ENCODE measurements at places on chromosomes 6 and 20.

GRCh38 chr6:41427642-41428335 lies 92.4 kb downstream of the NCR2 start:
- no peak for DNase-seq

DNA sequence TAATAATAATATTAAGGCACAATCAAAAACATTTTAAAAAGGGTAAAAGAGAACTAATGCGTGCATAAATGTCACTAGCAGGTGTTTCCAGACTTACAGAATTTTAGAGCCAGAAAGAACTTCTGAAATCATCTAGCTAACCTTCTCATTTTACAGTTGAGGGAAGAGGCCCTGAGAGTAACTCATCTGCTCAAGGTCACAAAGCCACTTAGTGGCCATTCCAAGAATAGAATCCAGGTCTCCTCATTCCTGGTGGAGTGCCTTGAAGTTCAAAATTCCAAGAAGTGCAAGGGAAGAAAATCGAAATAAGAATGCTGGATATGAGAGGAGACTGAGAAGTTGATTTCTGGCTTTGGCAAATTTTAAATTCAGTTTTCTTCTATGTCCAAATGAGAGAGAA lies 3.2 kb upstream of the KIAA0408 start:
- no peak for DNase-seq

DNA sequence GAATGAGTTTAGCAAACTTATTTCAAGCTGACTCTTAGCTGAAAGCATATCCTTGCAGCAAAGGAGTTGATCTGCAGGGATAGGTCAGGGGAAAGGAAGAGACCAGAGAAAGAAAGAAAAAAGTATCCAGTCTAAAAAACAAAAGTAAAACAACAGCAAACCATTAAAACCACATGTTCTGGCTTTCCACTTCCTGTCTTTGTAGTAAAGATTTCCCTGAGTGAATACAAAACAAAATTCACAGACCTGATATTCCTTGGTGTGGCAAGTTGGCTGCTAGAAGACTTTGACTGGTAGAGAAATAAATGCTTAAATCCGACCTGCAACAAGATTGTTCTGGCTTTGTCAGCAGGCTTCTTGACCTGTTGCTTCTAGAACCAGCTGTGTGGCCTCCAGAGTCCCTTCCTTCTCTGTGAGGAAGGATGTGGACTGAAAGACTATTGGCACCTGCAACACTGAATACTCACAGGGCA lies 23.4 kb upstream of the MCM3 start:
- DNase-seq = no peak

GRCh38 chr6:117469356-117469755 lies 13.1 kb upstream of the DCBLD1 start:
- DNase-seq = no peak

- no peak for DNase-seq
Measured at GRCh38 chr6:44855562-44856411, 468.3 kb downstream of the CDC5L start.

DNA sequence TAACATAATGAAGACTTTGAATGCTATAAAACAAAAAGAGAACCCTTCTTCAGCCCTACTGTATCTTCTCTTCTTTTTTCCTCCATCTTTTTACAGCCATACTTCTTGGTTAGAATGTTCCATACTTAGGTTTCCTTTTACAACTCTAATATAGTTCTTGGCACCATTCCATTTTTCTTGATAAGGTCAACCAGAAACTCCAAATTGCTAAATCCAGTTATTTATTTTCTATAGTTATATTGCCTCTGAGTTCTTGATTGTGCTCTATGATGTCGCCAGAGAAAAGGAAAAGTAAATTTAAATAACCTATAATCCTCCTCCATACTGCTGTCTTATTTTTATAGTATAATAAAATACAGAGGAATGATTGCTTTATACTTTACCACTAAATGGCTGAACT lies 26.7 kb upstream of the COL10A1 start:
- no peak for DNase-seq

GRCh38 chr6:36724514-36725390 lies 27.1 kb downstream of the RAB44 start:
- DNase-seq = no peak

DNA sequence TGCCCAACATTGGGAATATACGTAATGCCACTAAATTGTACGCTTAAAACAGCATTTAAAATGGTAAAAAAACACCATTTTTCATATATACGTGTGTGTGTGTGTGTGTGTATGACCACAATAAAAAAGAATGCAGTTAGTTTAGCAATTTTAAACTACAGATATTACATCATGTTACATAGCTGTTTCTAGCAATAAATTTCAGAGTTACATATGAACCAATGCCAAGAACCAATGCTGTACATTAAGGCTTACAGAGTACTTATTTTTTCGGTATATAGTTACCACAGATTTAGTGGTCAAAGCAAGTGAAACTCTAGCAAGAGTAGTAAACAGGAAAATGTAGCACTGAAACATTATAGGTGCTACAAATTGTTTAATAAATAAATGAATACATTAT lies 119.3 kb downstream of the PDE10A start:
- DNase-seq = no peak

DNA sequence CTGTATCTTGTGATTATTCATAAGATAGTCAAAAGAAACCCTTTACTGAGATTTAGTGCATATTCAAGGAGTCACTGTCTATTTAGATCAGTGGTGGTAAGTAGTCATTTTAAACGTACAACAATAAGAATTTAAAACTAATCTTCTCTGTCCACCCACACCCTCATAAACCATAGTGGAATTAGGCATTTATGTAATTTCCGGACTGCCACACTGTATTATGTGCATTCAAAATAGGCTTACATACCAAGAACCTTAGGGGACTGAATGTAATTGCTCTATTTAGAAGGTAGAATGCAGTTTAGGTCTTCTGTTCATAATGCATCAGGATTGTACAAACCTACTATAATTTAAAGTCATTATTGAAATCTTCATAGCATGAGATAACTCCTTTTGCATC lies 685.4 kb downstream of the TENT5A start:
- DNase-seq = no peak

DNA sequence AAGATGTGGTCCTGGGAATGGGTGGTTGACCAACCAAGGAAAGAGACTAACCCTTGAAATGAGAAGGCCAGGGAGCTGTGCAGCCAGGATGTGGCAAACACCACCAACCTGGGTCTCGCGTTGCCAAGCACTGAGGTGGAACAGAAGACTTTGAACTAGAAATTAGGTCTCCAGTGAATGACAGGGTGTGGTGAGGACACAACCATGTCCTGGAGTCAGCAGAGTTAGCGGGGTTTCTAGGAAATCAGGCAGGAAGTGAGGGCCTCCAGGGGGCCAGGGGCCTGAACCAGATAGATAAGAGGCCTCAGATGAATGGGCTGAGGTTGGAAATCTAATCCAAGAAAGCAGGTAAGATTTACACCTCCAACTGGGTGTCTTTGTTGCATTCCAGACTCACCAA lies 353.3 kb upstream of the ARID1B start:
- DNase-seq = no peak

DNA sequence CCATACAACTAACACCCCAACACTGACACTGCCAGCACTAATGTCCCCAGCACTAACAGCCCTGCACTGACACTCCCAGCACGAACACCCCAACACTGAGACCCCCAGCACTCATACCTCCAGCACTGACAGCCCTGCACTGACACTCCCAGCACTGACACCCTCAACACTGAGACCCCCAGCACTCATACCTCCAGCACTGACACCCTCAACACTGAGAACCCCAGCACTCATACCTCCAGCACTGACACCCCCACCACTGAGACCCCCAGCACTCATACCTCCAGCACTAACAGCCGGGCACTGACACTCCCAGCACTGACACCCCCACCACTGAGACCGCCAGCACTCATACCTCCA lies 57.2 kb downstream of the ERMARD start:
- DNase-seq = no peak

DNA sequence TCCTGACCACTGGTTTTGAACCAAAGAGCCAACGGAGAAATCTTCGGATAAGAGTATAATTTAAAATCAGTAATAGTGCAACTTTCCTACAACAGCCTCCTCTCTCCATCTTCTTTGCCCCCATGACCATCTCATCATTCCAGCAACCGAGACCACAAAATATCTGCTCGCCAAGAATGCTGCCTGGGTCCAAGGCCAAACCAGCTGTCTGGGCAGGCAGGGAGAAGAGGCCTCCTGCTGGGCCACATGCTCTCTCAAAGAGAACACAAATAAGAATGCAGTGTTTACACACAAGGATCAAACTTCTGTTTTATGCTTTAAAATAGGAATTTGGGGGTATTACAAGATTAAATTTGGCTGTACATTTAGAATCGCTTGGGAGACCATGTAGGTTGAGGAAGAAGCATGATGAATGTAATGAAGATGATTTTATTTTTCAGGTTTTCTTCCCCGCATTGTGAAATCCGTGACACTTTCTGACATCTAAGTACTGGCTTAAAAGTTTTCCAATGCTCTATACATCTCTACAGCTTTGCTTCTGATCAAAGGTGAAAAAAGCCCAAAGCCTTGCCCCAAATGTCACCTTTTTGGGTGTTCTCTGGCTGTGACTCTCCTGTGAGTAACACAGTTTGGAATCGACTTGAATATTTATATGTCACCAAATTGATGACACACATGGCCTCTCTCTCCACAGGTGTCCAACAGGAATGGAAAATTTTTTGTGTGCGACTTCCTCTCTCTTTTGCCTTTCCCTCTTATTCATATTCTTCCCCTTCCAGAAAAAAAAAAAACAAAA lies 79.4 kb upstream of the PROKR2 start:
- no peak for DNase-seq

DNA sequence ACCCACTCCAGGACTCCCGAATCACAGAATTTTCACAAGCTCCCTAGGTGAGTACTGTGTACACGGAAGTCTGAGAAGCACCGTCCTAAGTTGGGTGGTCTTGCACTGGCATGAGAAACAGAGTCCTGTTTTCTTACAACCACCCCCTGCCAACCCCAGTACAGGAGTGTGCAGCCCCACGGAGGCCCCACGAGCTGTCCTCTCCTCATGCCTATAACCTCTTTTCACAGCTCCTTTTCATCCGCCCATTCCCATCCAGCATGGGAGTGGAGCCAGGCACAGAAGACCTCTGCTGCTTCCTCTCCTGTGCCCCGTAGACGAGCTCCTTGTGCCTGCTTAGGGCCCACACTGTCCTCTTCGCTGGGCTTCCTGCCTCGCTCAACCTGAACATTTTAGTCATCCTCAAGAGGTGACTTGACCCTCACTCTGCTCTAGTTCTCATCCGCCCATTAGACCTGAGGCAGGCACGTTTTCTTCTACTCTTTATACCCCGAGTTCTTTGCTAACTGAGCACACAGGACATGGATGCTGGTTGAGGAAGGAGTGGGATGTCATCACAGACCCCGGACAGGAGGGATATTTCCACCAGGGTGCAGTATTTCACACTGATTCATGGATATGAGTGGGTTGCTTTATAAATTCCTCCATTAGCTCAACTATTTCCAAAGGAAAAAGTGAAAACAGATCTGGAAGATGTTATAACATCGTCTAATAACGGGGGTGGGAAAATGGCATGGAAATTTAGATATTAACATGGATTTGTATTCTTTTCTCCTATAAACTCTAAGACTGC lies 160.5 kb downstream of the TTLL2 start:
- no peak for DNase-seq

GRCh38 chr6:2651536-2651935 lies 99.2 kb downstream of the MYLK4 start:
- DNase-seq = no peak

DNA sequence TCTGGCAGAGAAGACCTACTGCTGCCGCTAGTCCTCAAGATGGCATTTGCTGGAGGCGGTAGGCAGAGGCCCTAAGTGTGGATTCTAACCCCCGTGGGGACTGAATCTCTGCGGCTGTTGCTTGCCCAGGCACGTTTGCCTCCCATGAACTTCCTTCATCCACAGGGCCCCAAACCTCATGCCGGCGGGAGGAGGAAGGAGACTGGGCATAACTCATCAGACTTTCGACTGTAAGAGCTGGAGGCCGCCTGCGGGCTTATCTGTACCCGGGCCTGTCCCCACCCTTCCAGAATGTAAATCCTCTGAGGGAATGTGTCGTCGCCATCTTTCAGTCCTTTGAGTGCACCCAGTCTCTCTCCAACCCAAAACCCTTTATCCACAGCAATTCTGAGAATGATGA lies 990 bp downstream of the ZFP57 start:
- DNase-seq = no peak

- DNase-seq = no peak
Measured at GRCh38 chr6:15322781-15323536, 77.1 kb downstream of the JARID2 start.

DNA sequence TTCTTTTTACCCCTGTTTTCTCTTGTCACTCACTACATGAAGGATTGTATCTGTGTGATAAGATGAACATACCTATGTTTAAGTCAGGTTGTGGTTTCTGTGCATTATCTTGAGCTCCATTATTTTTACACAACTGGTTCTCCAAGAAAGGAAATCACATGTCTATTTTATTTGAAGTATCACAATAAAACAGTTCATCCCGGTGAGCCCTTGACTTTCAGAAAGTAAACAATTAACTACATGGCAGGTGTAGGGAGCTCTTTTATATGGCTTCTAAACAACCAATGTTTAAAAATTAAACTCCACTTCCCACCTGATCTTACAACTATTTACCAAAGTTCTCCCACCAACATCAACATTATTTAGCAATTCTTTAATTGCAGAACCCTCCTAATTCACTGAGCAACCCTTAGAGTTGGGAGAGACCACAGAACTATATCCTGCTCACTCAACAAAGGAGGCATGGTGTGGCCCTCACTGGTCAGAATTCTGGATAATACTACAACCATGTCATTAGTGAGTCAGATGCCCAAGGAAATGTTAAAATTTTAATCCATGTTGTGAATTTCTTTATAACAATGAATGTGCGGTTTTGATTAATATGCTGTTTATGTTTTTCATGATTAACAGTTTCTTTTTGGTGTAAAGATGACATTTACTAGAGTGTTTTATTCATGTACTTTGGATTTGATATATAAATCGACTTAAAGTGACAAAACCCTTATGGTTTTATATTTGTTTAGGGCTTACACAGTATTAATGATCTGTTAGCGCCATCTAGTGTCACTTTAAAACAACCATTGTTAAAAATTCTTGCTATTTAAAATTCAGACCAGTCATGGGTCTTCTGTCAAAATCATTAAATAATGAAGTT lies 50.0 kb upstream of the SCGN start:
- no peak for DNase-seq

DNA sequence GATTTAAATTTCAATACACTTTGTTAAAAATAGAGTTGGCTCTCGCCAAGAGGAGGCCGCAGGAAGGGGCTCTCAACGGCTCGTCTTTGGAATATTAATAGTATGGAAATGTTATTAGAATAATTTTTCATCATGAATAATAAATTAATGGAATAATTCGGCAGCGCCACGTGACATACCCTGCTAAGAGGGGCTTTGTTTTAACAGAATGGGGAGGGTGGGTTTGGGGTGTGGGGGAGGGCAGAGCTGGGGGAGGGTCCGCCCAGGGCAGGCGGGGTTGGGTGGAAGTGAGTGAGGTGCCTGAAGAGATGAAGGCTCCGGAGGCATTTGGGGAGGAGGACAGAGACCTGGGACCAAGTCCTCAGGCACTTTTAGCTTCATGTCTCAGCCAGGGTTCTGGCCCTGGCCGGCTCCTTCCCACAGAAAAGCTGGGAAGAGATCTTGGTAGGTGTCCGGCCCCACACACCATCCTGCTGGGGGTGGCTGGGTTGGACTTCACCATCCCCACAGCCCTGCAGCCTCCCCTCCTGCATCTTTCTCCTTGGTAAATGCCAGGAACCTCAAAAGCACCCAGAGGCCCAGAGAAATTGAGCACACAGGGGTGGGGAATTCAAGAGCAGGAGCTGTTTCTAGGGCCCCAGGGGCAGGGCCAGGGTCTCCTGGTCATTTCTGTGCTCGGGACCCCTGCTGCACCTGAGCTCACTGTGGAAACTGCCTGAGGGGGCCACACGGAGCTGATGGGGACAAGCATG lies 93.6 kb upstream of the BHLHE23 start:
- no peak for DNase-seq

- DNase-seq = no peak
Measured at GRCh38 chr6:127918506-127919427, 17.9 kb upstream of the THEMIS start.
